ENCODE measurements at places on chromosomes 3 and 15. TPM values are rescaled to one million over a fixed set of nuclear protein-coding genes. Genes with fewer than 3 reads are reported as not detected.

DNA sequence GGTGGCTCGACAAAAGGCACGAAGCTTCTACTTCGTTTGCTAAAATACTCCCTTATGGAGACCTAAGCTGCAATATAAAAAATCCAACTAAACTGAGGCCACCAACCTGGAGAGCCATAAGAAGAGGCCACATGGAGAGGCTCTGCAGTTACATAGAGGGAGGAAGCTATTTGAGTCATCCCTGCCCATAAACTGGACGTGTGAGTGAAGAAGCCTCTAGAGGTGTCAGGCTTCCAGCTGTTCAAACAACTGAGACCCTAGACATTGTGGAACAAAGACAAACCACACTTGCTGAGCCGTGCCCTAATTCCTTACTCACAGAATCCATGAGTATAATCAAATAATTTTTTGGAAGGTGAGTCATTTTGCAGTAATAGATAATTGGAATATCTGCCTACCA is 50.2 kb upstream of the GMNC start:
- DNase-seq = no peak

DNA sequence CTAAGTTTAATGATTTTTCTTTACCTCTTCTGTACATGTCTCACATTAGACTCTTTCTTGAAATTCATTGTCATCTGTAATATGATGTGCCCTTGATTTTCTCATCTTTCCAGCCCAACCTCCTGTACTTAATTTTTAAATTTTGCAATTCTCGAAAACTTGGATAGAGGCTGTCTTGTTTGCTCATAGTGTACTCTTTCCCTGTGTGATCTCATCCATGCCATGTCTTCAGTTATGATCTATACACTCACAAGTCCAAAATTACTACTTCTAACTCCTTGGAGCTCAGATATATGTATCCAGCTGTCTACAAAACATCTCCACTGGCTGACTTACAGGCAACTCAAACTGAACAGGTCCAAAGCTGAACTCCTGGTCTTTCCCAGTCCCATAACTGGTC is 42.2 kb downstream of the CD200 start:
- no peak for DNase-seq

- peak; percentile 83 for DNase-seq
Measured at GRCh38 chr3:156826144-156826895, at the start of gene LEKR1. LEKR1 (plus strand) TSS chr3:156826353; CDS start chr3:156829330, 2,977 bp downstream.

GRCh38 chr3:95002438-95003046 is 939.7 kb downstream of the NSUN3 start:
- DNase-seq = no peak

- no peak for DNase-seq
Measured at GRCh38 chr3:72295276-72295961, 510.5 kb upstream of the PROK2 start.

DNA sequence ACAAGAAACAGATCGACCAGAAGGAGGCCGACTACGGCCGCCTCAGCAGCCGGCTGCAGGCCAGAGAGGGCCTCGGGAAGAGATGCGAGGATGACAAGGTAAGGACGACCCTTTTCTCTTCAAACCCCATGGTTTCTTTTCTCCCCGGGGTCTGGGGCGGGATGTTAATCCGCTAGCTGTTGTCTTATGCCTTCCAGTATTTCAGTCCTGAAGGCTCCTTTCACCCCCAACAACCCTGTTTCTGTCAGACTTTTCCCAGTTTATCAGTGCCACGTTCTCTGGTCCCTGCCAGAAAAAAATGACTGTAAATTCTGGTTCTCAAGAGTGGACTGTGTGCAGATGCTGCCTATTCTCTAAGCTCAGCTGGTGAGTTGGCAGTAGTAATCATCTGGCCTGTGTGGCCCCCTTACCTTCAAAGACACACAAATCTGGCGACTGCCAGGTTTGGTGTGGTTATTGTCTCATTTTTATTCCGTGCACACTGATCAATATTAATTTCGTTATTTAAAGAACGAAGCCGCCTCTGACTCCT is 806 bp downstream of the GOLM2 start:
- DNase-seq = no peak

- no peak for DNase-seq
Measured at GRCh38 chr15:63791228-63791627, 42.5 kb downstream of the HERC1 start.

GRCh38 chr15:81386947-81387346 is 12.9 kb upstream of the TMC3 start:
- no peak for DNase-seq

DNA sequence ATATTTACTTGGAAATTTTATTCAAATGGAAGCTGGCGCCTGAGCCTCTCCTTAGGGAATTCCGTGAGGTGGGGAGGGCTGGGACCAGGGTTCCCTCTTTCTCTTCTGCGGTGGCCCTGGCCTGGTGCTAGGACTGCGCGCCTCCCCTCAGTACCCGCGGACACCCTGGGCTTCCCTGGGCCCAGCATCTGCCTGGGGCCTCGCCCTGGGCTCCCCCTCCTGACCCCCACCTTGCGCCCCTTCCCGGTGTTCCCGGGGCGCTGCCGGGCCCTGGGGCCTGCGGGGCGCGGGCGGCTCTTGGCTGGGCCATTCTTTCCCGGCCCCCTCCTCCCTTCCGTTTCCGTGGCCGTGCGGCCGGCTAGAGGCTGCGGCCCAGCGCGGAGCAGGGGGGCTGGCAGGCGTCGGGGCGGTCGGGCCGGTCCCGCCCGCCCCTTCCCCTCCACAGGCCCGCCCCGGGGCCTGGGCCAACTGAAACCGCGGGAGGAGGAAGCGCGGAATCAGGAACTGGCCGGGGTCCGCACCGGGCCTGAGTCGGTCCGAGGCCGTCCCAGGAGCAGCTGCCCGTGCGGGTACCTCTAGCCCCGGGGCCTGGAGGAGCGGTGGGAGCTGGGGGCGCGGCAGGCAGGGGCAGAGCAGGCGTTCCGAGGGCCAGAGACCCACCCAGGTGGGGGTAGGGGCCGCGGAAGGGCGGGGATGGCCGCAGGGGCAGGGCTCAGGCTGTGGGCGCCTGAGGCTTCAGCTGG is at the start of gene FES:
Gene FES (plus strand): TSS at position 529 of the 743 bp plus-strand sequence. CDS start 542 bp downstream, outside the sequence.
- DNase-seq = no peak

DNA sequence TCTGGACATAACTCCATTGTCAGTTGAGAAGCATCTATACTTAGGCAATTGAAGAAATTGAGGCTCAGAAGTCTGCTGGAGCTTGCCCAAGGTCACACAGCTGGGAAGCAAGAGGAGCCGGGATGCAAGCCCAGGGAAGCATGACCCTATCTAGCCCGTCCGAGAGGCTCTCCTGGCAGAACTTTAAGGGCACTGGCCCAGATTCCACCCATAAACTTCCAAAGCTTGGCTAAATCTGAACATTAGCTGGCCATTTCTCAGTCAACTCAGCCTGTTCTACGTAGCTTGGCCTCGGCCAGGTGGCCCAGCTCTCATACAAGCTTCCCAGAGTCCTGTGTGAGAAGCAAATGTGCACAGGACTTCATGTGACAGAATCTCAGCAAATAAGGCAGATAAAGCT is 75.8 kb downstream of the LRIG1 start:
- no peak for DNase-seq

DNA sequence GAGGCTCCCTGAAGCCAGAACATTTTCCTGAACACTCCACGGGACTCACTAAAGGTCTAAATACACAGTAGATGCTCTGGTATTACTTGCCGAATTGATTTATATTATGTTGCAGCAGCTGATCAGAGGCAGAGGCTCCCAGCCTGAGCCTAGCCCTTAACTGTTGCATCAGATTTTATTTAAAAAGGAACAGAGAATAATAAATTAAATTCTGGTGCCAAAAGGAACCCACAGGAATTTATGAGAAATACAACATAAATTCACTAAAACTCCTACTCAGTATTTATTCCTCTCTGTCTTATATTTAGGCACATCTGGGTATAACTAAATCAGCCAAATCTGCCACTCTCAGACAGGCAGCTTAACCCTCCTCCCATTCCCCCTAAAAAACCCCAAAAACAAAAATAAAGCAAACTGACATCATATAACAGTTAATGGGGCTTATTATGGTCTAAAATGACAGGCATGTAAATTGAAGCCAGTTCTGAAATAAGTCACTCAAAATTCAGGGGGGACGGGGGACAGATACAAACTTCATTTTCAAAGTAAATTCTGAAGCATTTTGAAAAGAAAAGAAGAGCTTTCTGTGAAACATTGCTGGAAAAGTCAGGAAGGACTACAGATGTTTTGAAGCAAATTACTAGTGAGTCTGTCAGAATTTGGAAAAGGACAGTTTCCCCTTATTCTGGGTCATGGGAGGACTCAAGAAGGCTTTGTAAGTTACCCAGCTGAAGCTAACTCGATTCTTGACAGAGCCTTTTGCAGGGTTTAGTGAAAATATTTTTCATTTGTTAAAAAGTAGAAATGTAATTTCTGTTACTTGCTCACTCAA is 53.8 kb upstream of the CORO2B start:
- DNase-seq = no peak

DNA sequence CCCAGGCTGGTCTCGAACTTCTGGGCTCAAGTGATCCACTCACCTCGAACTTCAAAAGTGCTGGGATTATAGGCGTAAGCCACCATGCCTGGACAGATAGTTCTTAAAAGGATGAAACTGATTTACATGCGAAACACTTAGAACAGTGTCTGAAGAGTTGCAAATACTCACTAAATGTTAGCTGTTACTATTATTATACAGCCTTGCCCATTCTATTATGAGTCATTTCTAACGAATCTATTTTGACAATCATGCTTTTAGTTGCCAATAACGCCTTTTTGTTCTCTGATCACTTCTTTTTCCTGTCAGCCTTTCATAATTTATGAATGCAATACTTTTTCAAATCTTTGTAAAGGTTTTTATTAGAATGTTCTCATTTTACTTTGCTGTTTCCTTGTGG is 112.7 kb downstream of the SNRK start:
- DNase-seq = no peak

DNA sequence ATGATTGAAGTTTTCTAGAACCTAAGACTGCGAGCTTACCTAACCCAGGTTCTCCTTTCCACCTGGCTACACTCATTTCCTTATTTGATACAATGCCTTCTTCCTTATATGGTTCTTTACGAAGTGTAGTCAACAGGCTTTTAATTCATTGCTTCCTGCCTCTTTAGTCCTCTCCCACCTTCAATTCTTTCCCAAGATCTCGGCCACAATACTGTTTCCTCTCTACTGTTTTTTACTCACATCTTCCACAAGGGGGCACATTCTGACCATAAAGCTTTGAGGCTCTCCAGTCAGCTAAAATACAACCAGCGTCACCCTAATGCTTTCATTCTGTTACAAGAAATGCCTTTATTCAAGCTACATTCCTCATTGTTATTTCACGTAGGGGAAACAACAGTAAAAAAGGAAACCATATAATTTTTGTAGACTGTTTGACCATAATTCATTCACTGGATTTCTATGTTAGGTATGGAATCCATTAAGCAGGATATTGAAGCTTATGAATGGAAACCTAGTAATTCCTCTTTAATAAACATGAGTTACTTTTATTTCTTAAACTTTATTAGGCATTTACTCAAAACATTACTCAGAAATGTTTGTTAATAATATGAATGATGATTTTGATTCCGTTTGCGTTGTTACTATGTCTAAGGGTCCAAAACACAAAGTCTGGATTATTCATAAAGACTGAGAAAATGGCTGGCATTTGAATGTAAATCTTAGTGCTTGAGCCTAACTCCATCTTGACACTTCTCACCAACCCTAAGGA is 29.5 kb upstream of the VEPH1 start:
- DNase-seq = peak; percentile 41

DNA sequence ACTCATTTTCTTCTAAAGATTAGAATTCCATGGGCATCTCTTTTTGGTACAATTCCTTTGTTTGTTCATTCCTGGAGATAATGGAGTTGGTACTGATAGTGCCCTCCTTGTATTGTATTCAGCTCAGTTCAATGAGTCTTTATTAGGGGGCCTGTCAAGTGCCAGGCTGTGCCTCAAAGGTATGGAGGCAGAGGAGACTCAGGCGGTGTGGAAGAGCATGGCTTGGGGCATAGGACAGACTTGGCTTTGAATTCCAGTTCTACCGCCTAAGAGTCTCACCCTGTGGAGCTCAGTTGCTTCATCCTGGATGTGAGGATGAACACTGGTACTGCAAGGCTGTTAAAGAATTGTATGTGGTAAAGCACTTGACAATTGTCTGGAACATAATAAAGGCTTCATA is 196.6 kb upstream of the IL12A start:
- no peak for DNase-seq

GRCh38 chr3:183576487-183577107 is 21.1 kb upstream of the KLHL6 start:
- DNase-seq = no peak

DNA sequence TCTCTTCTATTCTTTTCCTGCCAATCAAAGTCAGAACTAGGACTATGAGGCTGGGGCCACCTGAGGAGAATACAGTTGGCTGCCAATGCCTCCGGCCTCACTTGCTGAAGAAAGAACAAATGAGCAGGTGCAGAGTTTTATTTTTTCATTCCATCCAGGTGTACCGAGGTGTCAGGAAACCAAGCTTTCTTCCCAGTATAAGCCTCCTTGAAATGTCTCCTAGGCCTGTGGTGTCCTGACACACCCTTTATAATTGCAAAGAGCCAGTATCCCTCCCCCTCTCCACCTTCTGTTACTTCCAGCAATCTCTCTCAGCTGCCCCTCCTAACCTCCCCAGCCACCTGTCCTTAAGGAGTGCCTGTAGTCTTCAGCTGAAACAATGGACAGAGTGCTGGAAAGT is 127.9 kb downstream of the SLC9A9 start:
- DNase-seq = no peak

GRCh38 chr3:172249039-172249438 is 199.2 kb downstream of the GHSR start:
- no peak for DNase-seq

DNA sequence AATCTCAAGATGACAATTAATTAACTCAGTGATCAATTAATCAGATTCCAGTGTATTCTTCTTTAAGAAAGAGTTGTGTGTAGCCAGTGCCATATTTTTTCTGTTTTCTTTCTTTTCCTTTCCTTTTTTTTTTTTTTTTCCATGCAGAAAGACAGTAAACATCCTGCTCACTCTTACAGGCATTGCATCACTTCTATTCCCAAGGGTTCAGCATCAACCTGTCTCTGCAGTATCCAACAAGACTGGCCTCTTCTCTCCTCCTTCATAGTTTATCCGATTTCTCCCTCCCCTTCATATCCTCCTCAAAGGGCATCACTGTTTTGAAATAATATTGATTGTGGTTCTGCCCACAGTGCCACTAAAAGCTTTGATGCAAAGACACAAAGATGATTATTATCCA is 17.0 kb upstream of the SLC9A9 start:
- no peak for DNase-seq

- no peak for DNase-seq
Measured at GRCh38 chr15:89792106-89792805, 16.1 kb downstream of the MESP2 start.

- no peak for DNase-seq
Measured at GRCh38 chr3:79172241-79172640, 595.6 kb downstream of the ROBO1 start.

GRCh38 chr15:56613811-56614210 is 119.5 kb downstream of the ZNF280D start:
- DNase-seq = no peak

- DNase-seq = no peak
Measured at GRCh38 chr15:48976444-48977088, 12.8 kb upstream of the SHC4 start.

Gene ARRDC4
- 0.37 TPM for total RNA-seq

Gene TERC
- 2.9 TPM for total RNA-seq

Gene HMCES
- 64.1 TPM for total RNA-seq

Gene NR1I2
- total RNA-seq = 0.20 TPM

Gene UCN2
- total RNA-seq = not detected

Gene ESYT3
- not detected for total RNA-seq

Gene ROPN1
- total RNA-seq = not detected

Gene SV2B
- total RNA-seq = not detected

Gene IL5RA
- 3.7 TPM for total RNA-seq

Gene TEX55
- total RNA-seq = not detected

Gene TRNT1
- 29.0 TPM for total RNA-seq

Gene SLC24A5
- total RNA-seq = not detected

Measured in CD4-positive, CD25-positive, alpha-beta regulatory T cell (primary cell).